Hematopoietic multipotent progenitor cell (in vitro differentiated cells): ENCODE measurements at places on chromosomes 5 and 9. TPM values are rescaled to one million over a fixed set of nuclear protein-coding genes. Genes with fewer than 3 reads are reported as not detected.

GRCh38 chr5:24161559-24161958 is 483.2 kb downstream of the CDH10 start:
- no peak for DNase-seq

NUTM2F gene
- total RNA-seq, result not detected

DNA sequence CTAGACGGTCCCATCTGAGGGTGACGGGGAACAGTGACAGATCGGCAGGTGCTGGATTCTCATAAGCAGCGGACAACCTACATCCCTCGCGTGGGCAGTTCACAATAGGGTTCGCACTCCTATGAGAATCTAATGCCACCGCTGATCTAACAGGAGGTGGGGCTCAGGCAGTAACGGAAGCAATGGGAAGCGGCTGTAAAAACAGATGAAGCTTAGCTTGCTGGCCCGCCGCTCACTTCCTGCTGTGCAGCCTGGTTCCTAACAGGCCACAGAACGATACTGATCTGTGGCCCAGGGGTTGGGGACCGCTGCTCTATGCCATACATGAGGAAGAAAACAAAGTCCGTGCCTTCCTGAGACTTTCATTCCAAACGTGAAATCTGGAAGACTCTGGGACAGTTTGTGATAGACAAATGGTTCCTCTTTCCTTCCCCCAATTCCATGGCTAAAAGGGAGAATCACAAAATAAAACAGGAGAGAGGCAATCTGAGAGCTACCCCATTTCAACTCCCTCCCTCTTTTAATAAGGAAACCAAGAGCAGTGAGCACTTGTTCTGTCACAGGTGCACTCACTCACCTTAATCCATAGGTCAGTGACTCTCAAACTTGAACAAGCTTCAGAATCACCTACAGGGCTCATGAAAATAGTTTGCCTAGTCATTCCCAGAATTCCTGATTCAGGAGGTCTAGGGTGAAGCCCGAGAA is 12.1 kb downstream of the PDCL start:
- DNase-seq, result peak; percentile 62

GRCh38 chr5:43042626-43043399 is 2.7 kb upstream of the ANXA2R start:
- peak; percentile 86 for DNase-seq

DNA sequence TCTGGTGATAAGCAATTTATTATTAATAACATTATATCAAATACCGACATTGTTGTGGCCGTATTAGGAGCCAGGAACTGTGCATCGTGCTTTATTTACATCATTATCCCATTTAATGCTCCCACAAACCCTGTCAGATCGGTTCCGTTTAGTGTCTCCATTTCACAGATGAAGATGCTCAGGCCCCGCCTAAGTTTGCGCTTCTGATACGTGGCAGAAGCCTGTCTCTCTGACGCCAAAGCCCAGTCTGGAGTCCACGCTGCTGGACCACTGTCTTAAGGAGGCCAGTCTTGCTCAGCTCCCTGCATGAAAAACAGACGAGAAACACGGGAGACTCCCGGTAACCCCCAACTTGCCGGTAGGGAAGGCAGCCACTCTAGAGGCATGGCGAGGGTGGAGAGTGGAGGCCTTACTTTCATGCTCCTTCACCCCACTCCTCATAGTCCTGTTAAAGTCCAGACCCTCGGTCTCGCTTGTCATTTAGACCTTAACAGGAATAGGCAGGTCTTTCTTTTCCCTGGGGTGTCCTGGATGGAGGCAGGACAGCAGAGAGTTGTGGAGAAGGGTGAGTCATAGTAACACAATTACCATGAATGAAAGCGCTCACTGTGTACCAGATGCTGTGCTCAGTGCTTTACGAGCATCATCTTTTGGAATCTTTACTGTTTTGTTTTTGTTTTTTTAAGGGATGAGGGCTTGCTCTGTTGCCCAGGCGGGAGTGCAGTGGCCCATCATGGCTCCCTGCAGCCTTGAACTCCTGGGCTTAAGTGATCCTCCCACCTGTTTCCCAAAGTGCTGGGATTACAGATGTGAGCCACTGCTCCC is 872 bp downstream of the TXNDC15 start:
- DNase-seq, result no peak

TAF11L5 gene
- not detected for total RNA-seq

DNA sequence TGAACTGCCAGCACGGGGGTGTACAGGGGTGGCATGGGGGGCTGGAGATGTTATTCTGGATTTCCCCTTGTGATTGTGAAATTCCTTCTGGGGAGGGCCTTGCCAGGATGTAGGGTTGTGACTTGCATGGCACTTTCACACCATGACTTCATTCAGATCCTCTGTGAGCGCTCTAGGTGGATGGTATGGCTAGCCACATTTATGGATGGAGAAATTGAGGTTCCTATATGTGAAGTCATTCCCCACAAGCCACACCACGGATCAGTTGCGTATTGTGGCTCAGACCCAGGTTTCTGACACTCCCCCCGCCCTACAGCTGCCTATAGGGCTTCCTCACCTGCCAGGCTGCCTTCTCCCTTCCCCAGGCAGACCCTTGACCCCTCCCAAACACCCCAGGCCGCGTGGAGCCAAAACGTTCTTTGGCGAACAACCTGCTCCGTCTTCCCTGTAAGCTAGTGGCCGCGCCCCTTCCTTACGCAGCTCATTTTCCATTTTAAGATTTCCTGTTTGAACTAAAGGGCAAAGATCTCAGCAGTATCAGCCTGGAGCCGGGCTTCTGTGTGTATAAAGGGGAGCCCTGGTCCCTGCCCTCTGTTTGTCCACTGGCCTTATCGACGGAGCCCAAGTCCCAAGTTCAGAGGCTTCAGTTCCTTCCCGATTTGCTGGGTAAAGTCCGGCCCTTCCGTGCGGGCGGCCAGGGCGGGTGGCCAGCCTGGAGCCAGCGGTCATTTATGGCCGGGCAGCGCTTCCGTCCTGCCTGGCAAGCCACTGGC is 97.8 kb upstream of the KLF4 start:
- DNase-seq, result peak; percentile 37

DNA sequence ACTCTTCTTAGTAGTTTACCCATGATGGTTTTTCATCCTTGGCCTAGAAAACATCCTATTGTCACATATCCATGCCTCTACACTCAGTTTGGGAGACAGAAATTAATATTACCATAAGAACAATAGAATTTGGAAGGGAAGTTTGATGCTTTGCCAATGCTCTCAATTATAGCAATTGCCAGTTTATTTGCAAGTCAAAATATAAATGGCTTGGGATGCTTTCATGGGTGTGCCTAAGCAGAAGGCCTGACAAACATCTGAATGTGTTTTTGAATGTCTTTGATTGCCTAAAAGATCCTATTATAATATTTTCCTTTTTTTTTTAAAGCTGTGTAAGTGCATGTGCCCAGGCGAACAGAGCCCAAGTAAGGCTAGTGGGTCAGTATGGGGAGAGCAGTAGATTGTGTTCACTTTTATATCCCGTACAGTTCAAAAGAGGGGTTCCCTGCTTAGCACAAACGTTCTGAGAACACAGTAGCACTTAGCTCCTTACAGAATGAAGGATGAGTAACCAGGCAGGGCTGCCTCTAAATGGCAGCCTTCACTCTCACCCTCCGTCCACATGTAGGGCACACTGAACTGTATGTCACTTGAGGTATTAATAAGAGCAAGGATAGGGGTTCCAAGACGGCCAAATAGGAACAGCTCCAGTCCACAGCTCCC is 56.0 kb upstream of the AGXT2 start:
- DNase-seq, result no peak

- peak; percentile 5 for DNase-seq
Observed at GRCh38 chr5:60945813-60946187, 795 bp downstream of the NDUFAF2 start.

LRRC70 gene
- 48.7 TPM for total RNA-seq

DNA sequence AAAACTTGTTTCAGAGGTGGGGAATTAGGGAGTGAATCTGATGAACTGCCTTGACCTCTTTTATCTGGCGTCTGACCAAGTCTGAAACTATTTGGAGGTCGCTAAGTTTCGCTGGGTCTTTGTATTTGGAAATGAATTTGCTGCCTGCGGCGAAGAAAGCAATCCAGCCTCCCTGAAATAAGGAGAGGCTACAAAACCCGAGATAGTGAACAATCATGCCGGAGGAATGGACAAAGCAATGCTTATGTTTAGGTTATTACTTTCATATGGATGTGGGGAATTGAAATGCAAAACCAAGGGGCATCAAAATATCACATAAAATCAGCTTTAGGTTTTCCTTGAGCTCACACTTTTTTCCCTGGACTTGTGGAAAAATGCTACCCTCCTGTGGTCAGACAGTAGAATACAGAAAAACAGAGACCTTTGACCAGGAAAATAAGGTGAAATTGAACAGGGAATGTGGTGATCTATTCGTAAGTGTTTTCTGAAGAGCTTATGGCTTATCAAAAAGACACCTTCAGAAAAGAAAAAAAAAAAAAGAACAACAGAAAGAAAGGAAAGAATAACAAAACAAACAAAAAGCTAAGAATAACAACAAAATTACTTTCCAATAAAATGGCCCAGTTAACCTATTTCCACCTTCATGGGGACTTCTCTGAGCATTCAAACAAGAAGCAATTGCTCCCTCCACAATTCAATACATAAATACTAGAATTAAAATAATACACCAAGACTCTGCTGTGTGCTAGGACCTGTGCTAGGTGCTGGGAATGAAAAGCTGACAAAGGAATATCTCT is 68.6 kb upstream of the DPYSL3 start:
- peak; percentile 22 for DNase-seq

DNA sequence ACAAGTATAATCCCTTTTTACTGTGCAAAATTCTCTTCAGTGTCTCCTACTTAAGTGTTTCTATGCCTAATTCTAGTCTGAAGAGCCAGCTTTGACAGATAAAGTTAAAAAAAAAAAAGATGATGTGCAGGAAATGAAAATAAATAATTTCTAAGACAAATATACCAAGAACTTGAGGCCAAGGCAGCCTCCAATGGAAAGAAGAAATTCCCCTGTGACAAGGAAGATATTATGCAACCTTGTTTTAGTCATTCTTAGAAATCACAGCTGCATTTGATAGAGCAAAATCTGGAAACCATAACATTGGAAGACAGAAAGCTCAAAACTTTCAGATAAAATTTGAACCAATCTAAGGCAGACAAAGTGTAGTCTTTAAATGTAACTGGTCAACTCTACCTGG is 375.9 kb upstream of the TLE4 start:
- DNase-seq, result no peak

GRCh38 chr5:120703918-120704587 is 240.0 kb downstream of the PRR16 start:
- no peak for DNase-seq
